ENCODE measurements at places on chromosomes 6 and 20.

DNA sequence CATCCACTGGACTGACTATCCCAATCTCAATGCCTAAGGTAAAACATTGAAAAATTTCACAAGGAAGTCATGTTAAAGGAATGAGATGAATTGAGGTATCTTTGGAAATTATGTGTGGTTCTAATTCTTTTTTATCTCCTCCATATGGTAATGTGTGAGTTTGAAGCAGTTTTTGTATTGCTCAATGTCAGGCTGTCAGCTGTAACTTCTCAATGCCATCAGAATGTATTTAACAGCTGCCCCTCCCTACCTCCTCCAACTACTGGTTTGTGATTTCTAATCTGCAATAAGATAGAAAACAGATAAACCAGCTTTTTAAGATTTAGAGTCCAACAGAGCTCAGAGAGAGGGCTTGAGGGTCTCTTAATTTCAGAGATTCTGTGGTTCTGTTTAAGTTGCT lies 1005.8 kb upstream of the ADGRB3 start:
- no peak for DNase-seq

DNA sequence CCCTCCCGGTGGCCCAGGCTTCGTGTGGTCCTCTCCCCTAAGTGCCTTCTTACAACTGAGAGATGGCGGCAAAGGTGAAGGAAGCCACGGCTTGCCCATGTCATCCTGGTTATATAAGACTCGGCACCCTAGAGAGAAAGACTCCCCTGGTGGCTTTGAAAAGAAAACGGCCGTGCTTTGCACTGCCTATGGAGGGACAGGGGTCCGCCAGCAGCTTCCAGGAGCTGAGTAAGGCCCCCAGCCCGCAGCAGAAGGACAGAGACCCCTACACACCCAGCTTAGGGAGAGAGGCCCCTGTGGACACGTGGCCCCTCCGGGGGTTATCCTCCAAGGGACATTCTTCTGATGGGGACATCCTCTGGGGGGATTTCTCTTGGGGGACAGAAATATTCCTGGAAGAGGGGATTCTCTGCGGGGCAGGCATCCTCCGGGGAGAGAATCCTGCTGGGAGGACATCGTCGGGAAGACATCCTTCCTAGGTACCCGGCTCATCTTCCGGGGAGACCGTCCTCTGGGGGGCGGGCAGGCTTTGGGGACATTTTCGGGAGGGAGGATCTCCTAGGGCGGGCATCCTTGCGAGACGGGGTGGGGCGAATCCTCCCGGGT lies 511 bp upstream of the OGFR start:
- no peak for DNase-seq

- no peak for DNase-seq
These were observed 438.4 kb upstream of the ADGRB3 start for GRCh38 chr6:68196645-68197044.

GRCh38 chr6:90714319-90714718 lies 127.4 kb upstream of the MAP3K7 start:
- DNase-seq: no peak

- DNase-seq: no peak
These were observed 250.0 kb downstream of the LRFN2 start for GRCh38 chr6:40336940-40337760.

DNA sequence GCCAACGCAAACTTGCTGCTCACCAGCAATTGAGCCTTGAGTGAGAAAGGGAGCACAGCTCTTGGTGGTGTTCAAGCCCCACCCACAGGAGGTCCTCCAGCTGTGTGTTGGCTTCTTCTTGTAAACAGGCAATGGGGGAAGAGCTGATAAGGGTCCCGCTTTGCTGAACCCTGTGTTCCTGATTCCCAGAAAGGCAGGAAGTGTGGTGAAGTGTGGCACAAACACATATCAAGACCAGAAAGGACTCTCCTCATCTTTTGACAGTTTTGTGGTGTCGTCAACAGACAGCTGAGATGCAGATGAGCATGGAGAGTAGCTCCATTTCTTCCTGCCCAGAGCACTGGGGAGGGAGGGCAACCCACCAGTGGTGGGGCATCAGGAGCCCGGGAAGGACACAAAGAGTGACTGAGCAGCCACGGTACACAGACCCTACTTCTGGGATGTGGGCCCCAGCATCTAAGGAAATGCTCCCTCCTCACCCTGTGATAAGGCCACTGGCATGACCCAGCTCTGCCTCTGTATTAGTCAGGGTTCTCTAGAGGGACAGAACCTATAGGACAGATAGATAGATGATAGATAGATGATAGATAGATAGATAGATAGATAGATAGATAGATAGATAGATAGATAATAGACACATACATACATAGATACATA lies 188.9 kb upstream of the TAB2 start:
- DNase-seq: no peak

DNA sequence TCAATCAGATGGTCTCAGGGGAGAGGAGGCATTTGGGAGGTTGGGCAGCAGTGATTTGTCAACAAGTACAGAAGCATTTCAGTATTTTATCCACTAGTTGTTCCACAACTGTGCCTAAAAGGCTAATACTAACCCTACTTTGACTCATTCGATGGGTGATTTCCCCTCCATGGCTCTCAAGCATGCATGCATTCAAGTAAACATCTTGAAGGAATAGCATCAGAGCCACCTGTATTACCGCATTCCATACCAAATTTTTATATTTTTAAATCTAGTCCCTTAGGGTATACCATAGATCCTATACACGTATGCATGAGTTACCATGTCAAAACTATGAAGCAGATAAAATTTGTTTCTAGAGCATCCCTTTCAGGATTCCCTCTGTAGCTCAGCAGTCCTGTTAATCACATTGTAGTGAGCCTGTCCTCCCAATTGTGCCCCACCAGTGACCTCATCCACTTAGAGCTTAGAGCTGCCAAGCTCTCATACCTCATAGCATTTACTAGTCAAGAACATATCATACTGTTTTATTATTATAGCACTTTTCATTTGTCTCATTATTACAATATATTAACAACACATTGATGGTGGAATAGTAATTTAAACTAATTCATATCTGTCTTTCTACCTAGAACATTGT lies 213.8 kb downstream of the LAMA2 start:
- DNase-seq: no peak

DNA sequence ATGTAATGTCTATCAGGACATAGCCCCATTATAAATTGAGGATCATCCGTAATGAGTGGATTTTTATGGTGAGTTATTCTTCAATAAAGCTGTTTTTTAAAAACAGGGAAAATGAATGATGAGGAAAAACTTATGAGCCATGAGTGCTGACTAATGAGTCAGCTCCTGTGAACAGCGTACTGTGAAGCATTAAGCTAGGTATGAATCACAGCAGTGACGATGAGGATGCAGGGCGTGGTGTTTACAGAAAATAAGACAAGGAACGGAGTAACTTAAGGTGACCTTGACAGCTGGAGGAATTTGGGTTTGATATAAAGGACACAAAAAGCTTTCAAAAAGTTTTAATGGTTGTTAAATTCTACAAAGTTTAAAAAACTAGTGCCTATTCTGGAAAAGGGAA lies 96.3 kb downstream of the FOXF2 start:
- DNase-seq: no peak

- no peak for DNase-seq
These were observed 17.3 kb downstream of the EEF1E1 start for GRCh38 chr6:8085053-8085511.

- no peak for DNase-seq
These were observed 63.7 kb downstream of the PHACTR3 start for GRCh38 chr20:59667981-59668515.

GRCh38 chr20:63454731-63455567 lies 17.5 kb downstream of the KCNQ2 start:
- no peak for DNase-seq

- DNase-seq: no peak
These were observed 286.2 kb upstream of the RNF217 start for GRCh38 chr6:124676033-124676432.

DNA sequence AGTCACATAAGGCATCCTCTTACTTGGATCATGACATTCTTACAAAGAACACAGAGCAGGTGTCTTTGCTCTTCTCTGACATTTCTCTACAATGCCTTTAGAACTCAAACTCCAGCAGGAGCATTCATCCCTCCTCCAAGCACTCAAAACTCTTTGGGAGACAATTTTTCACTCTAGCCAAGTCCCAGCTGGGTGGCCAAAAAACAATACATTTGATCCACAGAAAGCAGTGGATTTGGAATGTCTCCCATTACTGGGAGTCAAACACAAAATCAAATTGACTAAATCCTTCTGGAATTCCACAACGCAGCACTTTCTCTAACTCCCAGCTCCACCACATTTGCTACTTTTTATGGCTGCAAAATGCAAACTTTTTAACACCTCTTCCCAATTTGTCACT lies 108.6 kb upstream of the VGLL2 start:
- no peak for DNase-seq

- DNase-seq: no peak
These were observed 661.3 kb downstream of the BCKDHB start for GRCh38 chr6:80767808-80768207.

DNA sequence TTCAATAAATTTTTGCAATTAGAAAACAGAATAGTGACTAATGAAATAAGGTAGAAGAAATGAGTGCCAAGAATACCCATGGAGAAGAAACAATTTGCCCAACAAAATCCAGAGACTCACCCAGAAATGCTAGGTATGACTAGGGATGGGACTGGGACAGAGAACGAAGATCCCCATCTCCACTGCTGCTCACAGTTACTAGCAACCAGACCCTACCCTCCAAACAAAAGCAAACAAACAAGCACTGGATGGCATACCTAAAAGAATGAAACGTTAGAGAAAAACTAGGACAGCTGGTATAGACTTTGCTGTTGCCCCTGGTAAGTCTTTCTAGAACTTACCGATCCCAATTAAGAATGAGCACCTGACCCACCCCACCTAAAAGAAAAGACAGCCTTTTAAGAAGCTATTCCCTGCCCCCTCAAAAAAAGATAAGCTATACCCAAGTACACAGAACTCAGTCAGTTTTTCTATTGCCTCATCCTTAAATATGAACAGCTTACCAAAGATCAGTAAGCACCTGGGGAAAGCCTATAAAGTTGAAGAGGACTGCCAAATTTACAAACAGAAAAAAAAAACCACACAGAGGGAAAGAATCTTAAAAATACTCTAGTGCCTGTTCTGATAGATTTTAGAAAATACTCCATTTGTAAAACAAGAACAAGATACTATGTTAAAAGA lies 31.7 kb downstream of the REPS1 start:
- DNase-seq: no peak

Data from stimulated activated CD4-positive, alpha-beta T cell treated with anti-CD3 and anti-CD28 coated beads, Interleukin-1b, Interleukin-23, amount 100 ng/mL, for 1 hour (primary cell).